Activated gamma-delta T cell treated with Interleukin-2 at 50 U/mL for 16 hours (primary cell): ENCODE measurements at places on chromosomes 4 and X.

DNA sequence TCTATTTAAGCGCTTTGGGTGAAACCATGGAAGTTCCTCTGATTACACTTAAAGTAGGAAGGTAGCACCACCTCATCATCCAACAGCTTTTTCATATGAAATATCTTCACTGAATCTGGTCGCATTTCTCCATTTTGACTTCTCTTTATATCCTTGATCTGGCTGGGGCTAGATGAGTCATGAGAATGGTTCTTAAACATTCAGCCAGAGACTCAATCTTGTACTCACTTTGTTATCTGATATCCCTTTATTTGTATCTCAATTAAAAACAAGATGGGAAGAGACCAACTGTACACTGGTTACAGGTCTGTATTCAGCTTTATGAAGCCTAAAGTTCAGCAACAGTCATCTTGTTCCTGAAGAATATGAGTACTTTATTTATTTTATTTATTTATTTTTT lies 84.9 kb downstream of the CBLL2 start:
- DNase-seq, result no peak

DNA sequence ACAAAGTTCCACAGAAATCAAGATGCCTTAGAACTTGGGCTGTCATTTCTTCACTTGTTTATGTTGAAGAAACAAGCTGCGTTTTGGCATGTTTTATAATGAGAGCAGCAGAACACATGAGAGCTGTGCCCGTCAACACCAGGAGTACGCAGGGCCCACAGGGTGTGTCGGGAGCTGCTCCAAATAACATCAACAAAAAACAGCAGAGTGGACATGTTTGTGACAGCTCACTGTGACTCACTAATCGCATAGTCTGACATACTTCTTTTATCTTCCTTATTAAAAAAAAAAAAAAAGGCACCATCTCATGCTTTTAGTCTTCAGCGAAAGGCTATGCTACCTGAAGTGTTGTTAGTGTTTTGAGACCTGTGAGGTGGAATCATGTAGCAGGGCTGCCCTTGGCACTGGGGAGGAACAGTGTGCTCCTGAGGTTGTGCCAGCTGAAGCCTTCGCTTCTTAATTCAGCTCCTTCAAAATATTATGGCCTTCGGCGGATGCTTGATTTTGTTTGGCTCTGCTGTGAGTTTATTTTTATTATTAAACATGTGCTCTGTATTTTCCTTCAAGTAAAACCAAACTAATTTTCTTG lies 32.8 kb downstream of the FHDC1 start:
- no peak for DNase-seq

GRCh38 chr4:73735231-73735630 lies 5.1 kb upstream of the CXCL8 start:
- no peak for DNase-seq

- DNase-seq, result no peak
These were observed 115.8 kb upstream of the DDIT4L start for GRCh38 chr4:100306018-100306417.

DNA sequence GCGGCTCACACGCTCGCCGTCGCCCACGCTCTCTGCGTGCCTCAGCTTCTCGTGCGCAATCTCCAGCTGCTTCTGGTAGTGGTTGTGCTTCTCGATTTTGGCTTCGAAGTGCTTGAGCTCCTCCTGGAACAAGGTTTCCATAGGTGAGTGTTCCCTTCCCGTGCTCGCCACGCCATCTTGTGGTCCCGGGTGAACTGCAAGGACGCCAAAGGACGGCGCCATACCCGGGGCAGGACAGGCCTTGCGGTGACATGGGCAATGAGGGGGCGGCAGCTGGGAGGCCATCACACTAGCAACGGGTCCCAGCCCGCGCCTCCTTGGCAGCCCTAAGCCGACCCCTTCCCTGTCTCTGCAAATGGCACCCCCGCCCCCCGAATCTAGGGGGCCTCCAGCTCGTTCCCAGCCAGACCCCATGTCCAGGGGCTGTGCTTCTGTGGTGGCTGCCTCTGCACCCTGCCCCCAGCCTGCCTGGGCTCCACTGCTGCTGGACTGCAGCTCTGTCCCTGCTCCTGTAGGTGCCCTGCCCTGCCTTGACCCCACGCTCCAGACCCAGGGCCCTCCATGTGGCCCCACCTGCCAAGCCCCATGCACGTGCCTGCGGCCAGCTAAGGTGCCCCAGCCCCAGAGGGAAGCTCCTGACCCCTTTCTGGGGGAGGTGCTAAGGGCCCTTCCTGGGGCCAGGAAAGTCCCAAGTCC lies 17.3 kb downstream of the LRPAP1 start:
- no peak for DNase-seq
